ENCODE measurements at places on chromosomes 11 and 22.

GRCh38 chr22:40002935-40003715 lies 8.4 kb downstream of the FAM83F start:
- DNase-seq = no peak

DNA sequence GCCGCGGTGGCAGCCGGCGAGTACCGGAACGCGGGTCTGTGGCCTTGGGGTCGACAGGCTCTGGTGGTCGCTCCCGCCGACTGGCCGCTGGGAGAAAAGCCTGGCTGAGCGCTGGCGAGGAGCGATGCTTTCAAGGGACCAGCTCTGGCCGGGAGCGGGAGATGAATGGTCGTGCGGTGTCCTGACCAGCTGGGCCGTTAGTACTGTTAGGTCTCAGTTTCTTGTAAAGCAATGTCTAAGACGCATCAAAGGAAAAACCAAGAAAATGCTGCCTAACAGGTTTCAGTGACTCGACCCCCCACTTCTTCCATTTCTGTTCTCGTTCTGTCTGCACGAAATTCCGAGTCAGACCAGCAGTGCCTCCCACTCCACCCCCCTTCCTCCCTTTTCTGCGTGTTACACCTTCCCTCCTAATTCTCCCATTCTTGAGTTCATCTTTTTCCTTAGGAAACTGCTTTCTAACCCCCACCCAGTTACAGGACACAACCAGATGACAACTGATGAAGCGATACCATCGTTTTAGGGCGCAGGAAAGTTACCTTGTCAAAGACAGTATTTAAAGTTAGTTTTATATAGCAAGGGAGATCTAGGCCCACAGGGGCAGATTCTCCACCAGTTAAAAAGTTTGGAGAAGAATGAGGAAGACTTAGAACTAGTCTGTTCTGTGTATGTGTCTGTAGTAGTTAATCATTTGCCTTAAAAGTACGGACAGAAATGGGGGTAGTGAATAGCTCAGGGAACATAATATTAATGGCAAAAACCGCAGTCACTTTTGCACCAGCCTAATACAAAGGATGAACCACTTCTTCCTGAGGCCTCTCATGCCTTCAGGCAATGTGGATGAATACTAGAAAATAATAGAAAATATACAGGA lies 1.0 kb downstream of the CUL5 start:
- no peak for DNase-seq

DNA sequence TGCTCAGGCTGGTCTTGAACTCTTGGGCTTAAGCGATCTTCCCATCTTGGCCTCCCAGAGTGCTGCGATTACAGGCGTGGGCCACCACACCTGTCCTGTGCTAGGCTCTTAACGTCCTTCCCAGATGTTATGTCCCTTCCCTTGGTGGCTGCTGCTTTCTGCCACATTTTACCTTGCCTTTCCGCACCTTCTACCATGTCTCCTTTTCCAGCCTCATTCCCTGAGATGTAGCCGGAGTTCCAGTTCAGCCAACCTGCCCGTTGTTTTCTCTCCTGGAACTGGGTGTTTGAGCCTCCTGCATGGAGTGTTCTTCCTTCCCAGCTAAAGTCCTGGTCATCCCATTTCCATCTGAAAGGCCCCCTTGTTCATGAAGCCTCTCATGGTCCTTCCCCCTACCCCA lies 95.3 kb downstream of the PTPRJ start:
- no peak for DNase-seq

DNA sequence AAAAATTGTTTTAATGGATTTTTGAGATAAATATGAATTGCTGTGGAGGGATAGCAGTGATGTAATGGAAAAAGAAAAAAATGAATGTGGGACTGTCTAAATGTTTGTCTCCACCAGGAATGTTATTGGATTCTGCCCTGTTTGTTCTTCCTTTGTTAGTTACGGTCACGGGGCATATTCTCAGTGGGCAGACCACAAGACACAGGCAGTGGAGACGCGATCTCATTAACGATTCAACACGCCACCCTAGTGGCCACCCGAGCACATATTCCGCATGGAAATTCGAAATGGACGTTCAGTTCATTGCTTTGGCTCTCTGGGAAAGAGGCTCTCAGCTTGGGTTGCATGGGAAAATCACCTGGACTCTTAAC lies 151.8 kb upstream of the TTC12 start:
- DNase-seq = peak; percentile 50

GRCh38 chr22:48855013-48855412 lies 972.7 kb downstream of the BRD1 start:
- DNase-seq = no peak

GRCh38 chr11:117610045-117610444 lies 187.0 kb downstream of the DSCAML1 start:
- no peak for DNase-seq

- DNase-seq = no peak
Observed at GRCh38 chr11:83302151-83302550, 16.0 kb upstream of the CCDC90B start.

GRCh38 chr11:129189646-129190045 lies 2.5 kb downstream of the ARHGAP32 start:
- DNase-seq = no peak

- DNase-seq = no peak
Observed at GRCh38 chr11:12321217-12321937, 56.0 kb upstream of the PARVA start.

DNA sequence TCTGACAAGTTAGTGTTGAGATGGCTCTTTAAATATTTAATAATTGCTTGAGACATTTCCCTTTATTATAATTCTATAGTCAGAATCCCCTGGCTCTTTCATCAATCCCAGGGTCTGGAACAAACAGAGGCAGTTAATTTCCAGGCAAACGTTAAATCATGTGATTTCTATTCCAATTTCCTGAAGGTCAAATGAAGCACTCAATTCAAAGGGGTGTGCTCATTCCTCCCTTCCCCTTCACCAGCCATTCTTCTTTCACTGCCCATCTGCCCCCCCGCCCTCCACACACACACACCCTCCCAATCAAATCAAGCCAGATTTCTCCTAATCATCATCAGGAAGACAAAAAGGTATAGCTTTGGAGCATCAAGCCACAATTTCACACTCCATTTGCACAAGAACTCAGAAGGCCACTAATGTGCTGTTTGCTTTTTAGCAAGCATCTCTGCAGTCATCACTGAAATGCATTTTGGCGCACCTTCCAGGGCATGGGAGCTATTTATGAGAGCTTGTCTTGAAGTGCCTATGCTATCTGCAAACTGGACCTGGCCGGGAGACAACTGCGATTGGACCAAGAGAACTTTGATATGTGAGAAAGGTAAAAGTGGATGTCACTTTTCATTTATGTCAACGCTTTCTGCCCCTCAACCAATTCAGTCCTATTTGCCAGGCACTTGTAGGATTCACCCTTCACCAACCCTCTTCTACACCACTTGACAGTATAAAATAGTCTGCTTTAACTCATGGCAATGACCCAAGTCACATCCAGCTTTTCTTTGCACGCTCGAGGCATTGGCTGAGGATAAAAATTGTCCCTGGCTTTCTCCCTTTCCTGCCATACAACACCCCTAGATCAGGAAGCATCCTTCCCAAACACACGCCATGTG lies 315.1 kb upstream of the API5 start:
- DNase-seq = no peak

- no peak for DNase-seq
Observed at GRCh38 chr11:126696982-126697381, 303.6 kb downstream of the KIRREL3 start.

- DNase-seq = no peak
Observed at GRCh38 chr11:66293777-66294625, 2.3 kb downstream of the TMEM151A start.

GRCh38 chr11:102214623-102215022 lies 102.7 kb upstream of the BIRC3 start:
- no peak for DNase-seq

All from hippocampal formation (tissue), 2 donors.